Kidney epithelial cell (primary cell): ENCODE measurements at places on chromosomes 1 and 21. TPM values are rescaled to one million over a fixed set of nuclear protein-coding genes. Genes with fewer than 3 reads are reported as not detected.

GRCh38 chr1:23215751-23216449, 1.4 kb downstream of the HTR1D start:
- DNase-seq: no peak

- no peak for DNase-seq
Observed at GRCh38 chr1:47623557-47623940, 185.7 kb downstream of the FOXD2 start.

SPAG17 gene
- 0.13 and 7.7 TPM in 2 replicates for total RNA-seq

OXCT2 gene
- total RNA-seq: 5.9 and 7.0 TPM in 2 replicates

HRNR gene
- total RNA-seq: not detected in 2 replicates
